ENCODE measurements at places on chromosomes 13 and 19.

DNA sequence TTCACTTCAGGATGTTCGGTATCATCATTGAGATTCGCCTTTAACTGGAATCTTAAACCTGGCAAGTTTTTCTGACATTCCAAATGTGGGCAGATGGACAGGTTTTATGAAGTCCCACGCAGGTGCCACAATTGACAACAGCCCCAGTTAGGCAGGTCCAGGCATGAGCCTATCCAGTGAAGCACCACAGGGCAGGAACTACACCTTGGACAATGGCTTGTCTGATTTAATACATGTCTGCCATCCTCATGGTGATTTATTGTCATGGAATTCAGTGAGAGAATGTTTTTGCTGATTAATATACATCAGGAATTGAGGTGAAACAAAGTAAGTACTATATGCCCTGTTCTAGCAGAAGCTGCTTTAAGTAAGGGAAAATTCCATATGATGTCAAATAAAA is 10.2 kb upstream of the TPP2 start:
- no peak for DNase-seq

GRCh38 chr13:37529751-37530385 is 68.7 kb downstream of the POSTN start:
- DNase-seq: no peak

DNA sequence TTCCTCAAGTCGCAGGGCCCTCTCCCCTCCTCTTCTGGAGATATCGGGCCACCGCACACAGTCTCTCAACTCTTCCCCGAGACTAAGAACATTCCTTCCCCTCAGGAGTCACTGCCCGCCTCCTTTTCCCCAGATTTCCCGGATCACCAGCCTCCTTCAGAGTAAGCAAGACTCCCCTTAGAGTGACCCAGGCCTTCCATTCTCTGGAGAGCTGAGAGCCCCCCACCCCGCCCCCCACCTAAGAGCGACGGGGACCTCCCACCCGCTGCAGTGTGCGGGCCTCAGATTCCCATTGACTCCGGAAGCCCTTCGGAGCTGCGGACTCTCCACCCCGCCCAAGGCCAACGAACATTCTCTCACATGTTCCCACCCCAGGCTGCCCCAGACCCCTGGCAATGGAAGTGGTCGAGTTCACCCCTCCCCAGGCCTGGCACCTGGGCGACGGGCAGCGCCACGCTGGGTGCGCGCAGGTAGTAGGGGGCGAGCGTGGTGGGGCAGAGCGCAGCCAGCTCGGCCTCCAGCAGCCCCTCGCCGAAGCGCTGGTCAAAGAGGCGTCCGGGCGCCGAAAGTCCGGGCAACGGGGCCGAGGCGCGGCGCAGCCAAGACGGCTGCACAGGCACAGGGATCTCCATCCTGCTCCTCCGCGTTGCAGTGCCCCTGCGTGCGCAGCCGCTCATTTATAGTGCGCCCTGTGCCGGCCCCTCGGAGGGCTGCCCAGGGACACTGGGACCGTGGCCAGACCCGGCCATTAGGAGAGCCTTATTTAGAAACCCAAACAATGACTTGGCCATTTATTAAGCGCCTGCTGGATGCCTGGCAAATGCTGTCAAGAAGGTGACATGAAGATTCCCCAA is at the start of gene HSPB6:
TSS of gene HSPB6 (minus strand) at position 653 of the 854 bp plus-strand sequence. CDS start at position 632, 21 bp downstream.
- DNase-seq: no peak

DNA sequence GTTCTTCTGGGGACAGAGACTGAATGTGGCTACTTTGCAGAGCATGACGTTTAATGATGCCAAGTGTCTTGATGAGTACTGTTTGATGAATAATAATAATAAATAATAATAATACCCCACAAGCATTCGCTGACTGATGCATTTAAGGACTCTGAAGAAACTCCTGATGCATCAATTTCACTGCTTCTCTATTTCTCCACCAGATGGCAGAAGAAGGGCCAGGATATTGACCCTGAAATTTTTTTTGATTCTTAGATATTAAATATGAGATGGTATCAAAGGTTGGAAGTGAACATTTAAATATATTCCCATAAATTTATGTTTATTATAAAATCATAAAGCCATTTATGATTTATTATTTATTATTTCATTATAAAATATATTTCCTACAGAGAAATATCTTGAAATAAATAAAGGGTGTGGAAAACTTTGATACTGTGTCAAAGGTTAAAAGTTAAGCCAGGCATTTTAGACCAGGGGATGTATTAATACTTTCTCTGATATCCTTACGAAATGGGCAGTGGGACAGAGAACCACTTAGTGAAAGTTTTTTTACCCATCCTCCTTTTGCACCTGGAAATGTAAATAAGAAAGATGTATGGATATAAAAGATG is 170.9 kb downstream of the LACC1 start:
- no peak for DNase-seq

DNA sequence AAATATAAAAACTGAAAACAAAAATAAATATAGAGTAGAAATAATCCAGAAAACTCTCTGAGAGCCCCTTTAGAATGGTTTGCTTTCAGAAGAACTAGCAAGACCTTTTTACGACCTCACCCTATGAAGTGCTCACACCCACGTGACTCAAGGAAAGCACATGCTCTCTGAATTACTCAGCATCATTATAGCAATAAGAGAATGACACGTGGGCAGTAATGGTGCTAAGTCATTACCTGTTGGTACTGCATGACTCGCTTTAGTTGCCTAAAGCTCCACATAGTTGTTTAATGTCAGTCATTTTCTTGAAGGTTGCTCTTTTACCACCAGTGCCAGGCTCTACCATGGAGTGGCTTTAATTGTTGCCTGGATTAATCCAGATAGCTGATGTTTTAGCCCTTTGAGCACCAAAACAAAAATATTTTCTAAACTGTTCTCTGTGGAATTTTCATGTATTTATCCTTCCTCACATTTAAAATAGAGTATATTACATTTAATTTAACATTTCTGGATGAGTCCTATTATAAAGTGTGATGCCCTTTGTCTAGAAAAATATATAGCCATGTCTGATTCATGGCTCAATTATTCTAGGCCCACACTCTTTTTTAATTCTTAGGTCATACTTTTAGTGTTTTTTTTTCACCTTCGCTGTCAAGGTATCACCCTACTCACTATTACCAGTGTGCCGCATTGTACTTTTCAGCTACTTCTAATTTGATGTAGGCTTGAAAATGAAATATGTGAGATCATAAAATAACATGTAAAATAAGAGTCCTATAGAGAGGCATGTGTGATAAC is 56.8 kb downstream of the THSD1 start:
- DNase-seq: no peak

GRCh38 chr13:44028734-44029133 is 149.0 kb downstream of the LACC1 start:
- no peak for DNase-seq

DNA sequence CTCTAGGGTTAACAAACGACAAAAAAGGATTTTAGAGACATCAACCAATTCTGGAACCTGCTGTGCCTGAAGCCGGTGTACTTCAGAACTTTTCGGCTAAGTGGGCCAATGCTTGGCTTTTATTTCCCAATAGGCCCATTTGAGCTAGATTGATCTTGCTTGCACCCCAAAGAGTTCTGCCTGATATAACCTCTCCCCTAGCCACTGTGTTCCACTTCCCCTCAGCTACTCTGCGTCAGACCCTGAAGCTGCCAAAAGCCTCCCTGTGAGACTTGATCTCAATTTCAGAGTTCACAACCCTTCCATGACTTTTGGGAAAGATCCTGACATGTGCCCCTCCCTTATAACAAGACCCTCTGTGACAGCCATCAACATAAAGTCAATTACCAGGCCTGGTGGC is 5.6 kb upstream of the SIGLEC14 start:
- no peak for DNase-seq

GRCh38 chr13:68927387-68928026 is 1180.1 kb upstream of the ATXN8OS start:
- no peak for DNase-seq

Data from stimulated activated CD8-positive, alpha-beta memory T cell treated with anti-CD3 and anti-CD28 coated beads, Interleukin-4, amount 100 ng/mL, for 1 hour (primary cell).